ENCODE measurements at places on chromosomes 7 and 10. TPM values are rescaled to one million over a fixed set of nuclear protein-coding genes. Genes with fewer than 3 reads are reported as not detected.

DNA sequence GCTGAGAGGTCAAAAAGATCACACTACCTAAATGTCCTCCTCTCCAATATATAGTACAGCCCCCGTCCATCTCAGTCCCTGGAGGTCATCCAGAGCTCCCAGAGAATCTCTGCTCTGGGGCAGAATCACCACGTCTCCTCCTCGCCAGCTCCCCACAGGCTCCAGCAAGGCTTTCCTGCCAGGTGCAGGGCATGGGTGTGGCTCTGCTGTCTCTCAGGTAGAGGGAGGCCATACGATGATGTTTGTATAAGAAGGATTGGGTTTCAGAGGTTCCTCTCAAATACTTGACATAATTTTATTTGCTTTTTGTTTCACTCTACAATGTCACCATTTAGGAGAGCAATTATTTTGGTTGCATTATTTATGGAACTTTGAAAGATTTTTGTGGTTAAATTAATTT, 98.3 kb upstream of the PRSS58 start:
- no peak for DNase-seq

DNA sequence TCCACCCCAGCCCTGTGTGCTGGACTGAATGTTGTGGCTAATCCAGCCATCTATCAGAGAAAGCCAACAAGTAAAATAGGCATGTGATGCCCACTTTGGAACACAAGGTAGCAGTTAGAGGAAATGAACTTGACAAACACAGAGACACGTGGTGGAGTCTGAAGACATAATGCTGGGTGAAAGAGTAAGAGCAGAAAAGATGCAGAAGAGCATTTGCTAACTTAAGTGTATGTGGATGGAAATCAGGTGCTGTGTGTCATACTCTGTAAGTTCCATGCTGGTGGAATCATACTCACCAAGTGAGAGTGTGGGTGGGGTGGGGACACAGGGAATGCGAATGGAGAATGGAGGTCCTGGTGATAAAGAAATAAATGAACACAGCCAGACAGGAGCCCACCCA, 22.8 kb downstream of the WDFY4 start:
- DNase-seq, result no peak

GRCh38 chr10:132847416-132847777, 61.5 kb upstream of the NKX6-2 start:
- no peak for DNase-seq

DNA sequence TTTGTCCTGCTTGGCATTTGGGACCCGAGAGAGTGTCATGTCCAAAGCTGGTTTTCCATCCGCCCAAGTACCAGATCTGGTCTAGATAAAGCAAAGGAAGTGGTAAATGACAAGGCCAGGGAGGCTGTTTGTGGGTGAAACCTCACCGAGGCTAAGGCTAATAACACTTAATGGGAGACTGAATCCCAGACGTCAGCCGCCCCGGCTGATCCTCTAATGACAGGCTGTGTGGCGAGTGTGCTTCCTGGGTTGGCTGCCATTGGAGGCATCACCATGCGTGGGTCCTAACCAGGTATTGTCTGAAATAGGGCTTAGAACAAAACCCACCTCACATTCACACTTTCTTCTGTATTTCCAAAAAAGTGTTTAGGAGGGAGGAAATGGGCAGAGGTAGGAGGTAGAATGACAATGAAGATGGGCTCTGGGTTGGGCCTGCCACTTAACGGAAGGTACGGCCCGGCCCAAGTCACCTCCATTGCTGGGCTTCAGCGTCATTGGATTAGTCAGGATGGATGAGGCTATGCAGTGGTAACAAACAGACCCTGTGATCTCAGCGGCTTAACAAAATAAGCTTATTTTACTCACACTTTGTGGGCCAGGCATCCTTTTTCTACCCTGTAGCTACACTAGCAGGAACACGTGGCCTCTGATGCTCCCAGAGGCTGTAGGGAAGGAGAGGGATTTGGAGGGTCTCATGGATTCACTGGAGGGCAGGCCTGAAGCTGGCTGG, 59.7 kb downstream of the PROSER2 start:
- no peak for DNase-seq

GRCh38 chr10:44293306-44293778, 91.6 kb downstream of the CXCL12 start:
- no peak for DNase-seq

The RBP4 gene
- total RNA-seq, result not detected

- DNase-seq, result no peak
These were observed 47.5 kb downstream of the DENND2A start for GRCh38 chr7:140592964-140593671.

DNA sequence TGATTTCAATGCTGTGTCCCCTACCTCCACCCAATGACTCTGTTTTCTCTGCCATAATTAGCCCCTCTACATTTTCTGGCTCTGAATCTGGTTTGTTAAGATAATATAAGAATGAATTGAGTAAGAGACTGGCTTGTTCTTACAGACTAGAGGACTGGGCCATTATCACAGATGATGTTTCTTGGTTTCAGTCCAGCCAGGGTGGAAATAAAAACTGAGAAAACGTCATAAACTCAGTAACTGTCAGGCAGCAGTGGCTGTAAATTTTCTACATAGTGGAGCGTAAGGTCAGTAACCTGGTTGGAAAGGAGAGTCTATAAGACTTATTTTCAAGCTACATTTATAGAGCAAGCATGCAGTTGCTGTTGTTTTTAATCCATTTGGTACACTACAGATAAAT, 485.4 kb downstream of the HTR7 start:
- DNase-seq, result no peak

The FAM13C gene
- not detected for total RNA-seq

The TMEM139 gene
- total RNA-seq, result 0.73 TPM

GRCh38 chr7:20352573-20353306, 22.0 kb downstream of the ITGB8 start:
- no peak for DNase-seq

The BMPR1A gene
- total RNA-seq, result 14.5 TPM

The TLX1 gene
- not detected for total RNA-seq

The CNNM1 gene
- total RNA-seq, result 0.20 TPM

The LRMDA gene
- total RNA-seq, result not detected

The CASP7 gene
- 20.7 TPM for total RNA-seq

DNA sequence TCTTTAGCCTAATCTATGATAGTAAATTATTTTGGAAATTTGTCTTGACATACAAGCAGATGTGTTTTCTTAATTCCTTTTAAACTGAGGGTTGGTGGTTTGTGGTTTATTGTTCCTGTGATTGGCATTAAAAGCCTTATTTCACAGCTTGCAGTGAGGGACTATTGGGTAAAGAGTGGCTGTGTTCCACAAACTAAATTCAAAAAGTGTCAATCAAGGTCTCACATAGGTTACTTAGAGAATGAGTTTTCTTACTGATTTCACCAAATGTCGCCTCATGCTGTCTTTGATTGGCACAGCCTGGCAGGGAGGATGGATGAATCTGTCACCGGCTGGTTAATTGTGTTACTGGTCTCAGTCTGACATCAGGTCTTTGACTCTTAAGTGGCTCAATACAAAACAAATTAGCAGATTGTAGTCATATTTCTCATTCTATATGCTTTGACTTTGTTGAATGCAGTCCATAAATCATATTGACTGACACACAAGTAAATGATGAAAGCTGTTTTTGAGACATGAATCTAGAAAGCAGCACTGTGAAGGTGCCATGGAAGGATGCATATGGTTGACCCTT, 66.8 kb upstream of the CYP26C1 start:
- DNase-seq, result no peak

DNA sequence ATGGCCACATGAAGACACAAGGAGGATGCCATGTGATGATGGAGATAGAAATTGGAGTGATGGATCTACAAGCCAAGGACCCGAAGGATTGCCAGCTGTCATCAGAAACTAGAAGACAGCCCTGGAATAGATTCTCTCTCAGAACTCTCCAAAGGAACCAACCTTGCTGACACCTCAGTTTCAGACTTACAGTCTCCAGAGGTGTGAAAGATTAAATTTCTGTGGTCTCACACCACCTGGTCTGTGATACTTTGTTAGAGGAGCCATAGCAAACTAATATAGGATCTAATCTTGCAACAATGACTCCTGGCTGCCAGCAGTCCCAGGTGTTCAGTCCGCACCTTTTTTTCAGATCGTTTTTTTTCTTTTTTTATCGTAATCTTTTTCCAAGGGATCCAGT, 647.3 kb upstream of the GHITM start:
- DNase-seq, result no peak

- no peak for DNase-seq
These were observed 309.9 kb upstream of the IGFBP3 start for GRCh38 chr7:46230990-46231305.

GRCh38 chr7:117048114-117048866, 95.0 kb downstream of the ST7 start:
- peak; percentile 3 for DNase-seq

- no peak for DNase-seq
These were observed 6.1 kb downstream of the BICC1 start for GRCh38 chr10:58518775-58519174.

DNA sequence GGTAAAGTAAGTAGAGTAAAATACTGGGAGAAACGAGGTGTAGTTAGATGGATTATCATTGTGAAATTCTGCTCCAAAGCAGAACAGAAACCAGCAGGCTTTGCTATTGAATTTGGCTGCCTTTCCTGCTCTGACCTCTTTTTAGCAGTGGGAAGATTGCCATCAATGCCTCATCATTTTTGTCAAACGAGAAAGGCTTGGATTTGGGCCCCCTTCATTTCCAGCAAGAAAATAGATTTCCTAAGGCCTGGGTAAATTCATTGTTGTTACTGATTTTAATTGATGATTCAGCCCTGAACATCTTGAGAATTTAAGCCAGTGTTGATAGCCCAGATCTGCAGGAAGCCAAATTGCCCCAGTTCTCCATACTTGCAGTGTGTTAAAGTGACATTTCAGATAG, 35.2 kb upstream of the ASAH2 start:
- no peak for DNase-seq

GRCh38 chr7:140646931-140647647, 6.5 kb upstream of the DENND2A start:
- DNase-seq, result no peak

GRCh38 chr10:1198453-1199344, 142.5 kb downstream of the WDR37 start:
- no peak for DNase-seq

The SFTPD gene
- total RNA-seq, result not detected

The C7orf25 gene
- total RNA-seq, result 5.7 TPM

GRCh38 chr10:110076559-110077318, 69.0 kb downstream of the ADD3 start:
- DNase-seq, result no peak

Measured in activated T-helper 1 cell treated with anti-CD3 and anti-CD28 coated beads, Interleukin-12 subunit alpha, Interleukin-12 subunit beta, Interleukin-2, Interleukin-4 antibody, amounts not matched to agents 30 ng/mL and 10 ng/mL and 1 ng/mL, durations not matched to agents 14 hours and 24 hours and 36 hours (primary cell).